ENCODE measurements at places on chromosomes 4 and X.
A peak's percentile ranks its signal among the peaks of the same experiment; 100 is the strongest.

GRCh38 chr4:8038719-8039251, 99.1 kb upstream of the AFAP1 start:
- no peak for DNase-seq

- DNase-seq = no peak
Measured at GRCh38 chr4:27006646-27007045, 146.0 kb downstream of the STIM2 start.

DNA sequence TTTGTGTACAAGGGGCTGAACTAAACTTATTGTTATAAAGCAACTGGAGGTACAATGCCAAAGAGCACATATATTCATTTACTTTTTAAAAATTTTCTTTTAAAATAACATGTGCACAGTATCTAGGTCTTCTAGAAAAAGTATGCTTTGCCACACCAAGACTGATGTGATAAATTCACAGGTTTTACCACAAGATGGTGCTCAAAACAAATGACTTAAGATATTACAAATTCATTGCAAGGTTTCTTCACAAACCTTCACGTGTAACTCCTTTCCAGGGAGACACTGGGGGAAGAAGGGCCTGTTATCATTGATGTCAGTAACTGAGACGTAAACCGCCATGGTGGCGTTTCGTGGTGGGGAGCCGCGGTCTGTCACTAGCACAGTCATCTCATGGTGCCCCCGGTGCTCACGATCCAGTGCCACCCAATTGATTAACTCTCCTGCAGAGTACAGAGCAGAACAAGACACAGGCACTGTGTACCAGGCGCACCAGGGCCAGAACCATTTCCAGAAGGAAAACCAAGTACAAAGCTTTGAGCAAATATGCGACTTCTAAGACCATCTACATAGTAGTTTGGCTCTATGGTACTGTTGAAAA, 162.2 kb downstream of the DCHS2 start:
- DNase-seq = no peak

DNA sequence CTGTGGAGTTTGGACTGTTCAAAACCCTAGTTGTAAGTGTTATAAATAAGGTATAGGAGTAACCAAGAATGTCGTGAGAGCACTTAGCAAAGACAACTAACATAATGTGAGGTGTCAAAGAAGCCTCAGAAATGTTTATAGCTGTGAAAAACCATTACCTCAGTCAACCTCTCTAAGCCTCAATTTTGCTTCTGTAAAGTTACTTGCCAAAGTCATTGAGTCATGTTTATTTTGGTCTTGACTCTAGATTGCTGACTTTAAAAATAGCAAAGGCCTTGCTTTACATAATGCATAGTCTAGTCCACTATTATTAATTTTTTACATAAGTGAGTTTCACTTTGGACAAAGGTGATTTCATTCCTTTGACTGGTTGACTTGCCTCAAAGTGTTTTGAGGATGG, 257.6 kb upstream of the CXXC4 start:
- no peak for DNase-seq

- DNase-seq = no peak
Measured at GRCh38 chr4:84264652-84265051, 234.4 kb downstream of the NKX6-1 start.

- no peak for DNase-seq
Measured at GRCh38 chrX:132958091-132958703, at the start of gene HS6ST2. HS6ST2 (minus strand) TSS chrX:132958629.

DNA sequence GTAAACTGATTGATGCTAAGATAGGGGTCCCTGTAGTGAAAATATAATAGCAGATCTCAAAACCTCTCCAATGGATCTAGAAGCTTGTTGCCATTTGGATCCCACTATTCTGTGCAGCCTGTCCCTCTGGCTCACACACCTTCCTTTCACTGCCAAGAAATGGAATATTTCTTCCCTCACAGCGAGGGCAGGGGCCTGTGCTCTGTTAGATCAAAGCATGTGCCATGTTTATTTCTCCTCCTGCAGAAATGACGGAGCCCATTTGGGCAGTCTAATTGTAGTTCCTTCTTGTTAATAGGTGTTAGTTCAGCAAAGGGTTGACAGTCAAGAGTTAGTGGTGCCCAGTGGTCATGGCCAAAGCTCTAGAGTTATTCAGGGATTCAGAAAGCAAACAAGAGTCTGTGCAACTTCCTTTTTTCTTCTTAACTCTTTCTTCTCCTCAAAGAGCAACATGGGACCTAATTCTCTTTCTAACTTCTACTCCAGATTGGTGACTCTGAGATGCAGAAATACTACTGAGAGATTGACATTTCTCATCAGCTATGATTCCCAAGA, 106.8 kb downstream of the STOX2 start:
- no peak for DNase-seq

- no peak for DNase-seq
Measured at GRCh38 chrX:25019707-25020390, 4.1 kb upstream of the ARX start.

DNA sequence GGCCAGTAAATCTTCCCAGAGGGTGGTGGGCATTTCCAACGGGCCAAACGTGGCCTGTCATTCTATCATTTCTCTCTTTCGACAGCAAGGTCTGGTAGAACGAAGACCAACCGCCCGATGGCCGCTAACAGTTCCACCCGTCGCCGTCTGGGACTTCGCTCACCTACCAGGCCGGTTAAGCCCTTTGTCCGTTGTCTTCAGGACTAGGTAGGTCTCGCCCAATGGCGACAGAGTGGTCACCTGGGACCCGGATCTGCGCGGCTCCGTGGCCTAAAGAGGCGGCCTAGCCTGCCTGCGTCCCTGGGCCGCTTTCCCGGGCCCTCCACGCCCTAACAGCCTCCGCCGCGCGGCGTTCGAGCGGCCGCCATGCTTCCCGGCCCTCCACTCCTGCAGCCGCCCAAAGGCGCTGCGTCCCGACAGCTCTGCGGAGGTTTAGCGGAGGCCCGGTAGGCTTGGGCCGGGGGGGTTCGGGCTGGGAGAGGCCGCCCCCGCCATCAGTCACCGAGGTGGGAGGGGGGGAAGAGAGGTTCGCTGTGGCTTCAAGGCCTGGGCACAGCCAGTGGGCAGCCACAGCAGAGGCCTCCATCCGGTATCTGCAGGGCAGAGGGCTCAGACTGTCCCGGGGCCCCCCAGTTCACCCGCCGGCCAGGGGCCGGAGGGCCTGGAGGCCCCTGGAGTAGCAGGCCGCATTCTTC, 194.0 kb upstream of the BRWD3 start:
- DNase-seq = no peak

DNA sequence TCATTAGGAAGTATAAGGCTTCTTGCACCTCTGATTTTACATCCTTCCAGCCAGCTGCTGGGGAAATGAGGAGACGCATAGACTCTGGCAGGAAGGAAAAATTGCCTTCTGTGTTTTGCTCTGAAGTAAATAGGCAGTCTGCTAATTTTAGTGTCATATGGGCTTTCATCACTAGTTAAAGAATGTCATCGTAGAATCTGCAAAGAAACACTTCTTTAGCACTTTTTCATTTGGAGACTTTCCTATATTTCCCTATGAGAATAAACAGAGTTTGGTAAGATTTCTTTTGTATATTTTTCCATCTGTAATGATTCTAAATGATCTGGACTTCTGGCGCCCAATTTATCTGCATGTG, 3.3 kb downstream of the ADGRL3 start:
- DNase-seq = no peak

DNA sequence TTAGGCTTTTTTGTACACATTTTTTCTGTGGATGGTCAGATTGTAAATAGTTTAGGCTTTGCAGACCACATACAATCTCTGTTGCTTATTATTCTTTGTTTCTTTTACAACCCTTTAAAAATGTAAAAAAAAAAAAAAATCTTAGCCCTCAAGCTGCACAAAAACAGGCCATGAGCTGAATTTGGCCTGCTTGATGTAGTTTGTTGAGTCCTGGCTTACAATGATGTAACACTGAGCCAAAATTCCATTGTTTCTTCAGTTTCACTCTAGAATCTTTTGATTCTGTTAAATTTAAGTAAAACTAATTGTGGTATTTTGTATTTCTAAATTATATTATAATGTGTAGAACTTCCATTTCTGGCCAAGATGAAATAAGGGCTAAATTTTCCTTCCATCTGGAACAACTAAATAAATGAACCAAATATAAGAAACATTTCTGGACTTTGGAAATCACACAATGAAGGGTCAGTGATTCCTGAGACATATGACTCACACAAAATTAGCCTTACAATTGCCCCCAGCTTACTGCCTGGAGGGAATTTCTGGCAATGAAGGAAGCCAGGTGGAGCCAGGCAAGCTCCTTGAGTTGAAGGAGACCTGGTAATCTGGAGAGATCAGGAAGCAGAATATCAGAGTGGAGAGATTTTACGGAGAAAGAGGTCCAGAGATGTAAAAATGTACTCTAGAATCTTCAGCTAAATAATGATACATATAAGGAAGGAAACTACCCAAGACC, 29.8 kb downstream of the IQCM start:
- no peak for DNase-seq

- DNase-seq = no peak
Measured at GRCh38 chr4:54737421-54737820, 79.7 kb downstream of the KIT start.

GRCh38 chrX:9534686-9535085, 69.8 kb downstream of the TBL1X start:
- DNase-seq = no peak

DNA sequence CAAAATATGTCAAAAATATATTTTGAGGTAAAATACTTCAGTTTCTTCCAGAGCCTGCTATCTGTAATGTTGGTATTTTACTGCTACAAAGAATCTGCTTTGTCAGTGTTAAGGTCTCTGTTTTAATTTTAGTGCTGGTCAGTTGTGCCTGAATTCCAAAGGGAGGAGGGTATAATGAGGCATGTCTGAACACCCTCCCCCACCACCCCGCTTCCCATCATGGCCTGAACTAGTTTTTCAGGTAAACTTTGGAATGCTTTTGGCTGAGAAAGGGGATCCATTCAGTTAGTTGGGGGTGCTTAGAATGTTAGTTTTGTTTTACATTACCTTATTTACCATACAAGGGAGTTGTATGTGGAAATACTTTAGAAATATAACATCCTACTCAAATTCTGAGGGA, 158.5 kb downstream of the MID1IP1 start:
- no peak for DNase-seq

DNA sequence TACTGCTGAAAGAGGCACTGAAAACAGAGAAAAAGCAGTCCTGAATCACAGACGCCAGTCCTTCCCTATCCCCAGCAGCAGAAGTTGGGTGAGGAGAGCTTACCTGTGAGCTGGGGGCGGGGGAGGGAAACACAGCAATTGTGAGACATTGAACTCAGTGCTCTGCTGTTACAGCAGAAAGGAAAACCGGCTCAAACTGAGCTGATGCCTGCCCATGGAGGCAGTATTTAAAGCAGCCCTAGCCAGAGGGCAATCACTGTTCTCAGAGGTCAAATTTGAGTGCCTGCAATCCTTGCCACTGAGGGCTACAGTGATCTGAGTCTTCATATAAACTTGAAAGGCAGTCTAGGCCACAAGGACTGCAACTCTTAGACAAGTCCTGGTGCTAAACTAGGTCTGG, 220.7 kb downstream of the GRXCR1 start:
- no peak for DNase-seq

GRCh38 chr4:98502031-98502430, 156.4 kb downstream of the TSPAN5 start:
- no peak for DNase-seq

GRCh38 chr4:172134521-172134920, 321.3 kb downstream of the GALNTL6 start:
- DNase-seq = no peak

DNA sequence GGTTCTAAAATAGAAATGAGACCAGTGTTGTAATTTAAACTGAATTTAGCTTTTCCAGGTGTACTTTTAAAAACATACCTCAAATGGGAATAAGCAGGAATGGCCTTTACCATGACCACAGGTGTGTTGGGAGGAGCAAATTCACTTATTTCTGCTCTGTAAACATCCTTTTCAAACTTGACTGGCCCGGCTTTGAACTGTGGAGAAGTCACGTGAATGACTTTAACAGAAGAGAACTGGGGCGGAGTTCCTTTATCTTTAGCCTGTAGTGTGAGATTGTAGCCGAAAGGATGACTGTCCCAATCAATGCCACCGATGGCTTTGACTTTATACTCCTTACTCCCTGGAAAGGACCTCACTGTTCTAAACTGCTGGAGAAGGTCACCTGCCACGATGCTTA, 15.1 kb downstream of the FAT1 start:
- DNase-seq = no peak

- DNase-seq = peak; percentile 91
Measured at GRCh38 chr4:1579901-1580691, 104.0 kb downstream of the FAM53A start.

GRCh38 chr4:6806924-6807626, 24.5 kb downstream of the KIAA0232 start:
- DNase-seq = no peak

GRCh38 chr4:110164856-110165255, 33.6 kb downstream of the ELOVL6 start:
- no peak for DNase-seq

DNA sequence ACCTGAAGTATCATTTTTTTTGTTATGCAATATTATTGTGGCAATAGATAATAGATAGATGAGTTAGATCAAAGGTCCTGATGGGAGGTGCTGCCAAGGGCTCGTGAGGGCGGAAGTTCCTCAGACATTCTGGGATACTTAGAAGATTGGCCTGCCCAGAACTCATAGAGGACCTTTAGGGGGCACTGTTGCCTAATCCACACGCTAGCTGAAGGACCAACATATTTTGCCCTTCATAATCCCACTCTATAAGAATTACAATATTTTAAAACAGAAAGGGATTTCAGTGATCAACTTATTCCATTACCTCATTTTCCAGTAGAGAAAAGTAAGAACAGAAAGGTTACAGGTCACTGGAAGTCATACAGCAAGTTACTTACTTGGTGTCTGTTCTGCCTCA, 22.9 kb upstream of the COX7B2 start:
- DNase-seq = no peak

DNA sequence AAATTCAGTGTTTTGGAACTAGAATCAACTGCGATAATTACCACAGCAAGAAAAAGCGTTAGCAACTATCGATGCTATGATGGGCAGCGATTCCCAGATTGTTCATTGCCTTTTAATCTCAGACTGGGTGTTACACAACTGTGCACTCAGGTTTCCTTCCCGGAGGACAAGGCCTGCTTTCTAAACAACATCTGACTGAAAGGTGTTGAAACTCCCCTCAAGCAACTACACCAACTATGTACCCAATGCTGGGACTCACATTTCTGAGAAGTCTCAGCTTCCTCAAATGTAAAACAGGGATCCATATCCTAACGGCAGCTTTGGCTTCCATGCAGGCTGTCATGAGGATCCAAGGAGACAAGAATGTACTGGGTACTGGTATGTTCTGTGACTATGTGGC, 8.2 kb downstream of the GABRE start:
- no peak for DNase-seq

- DNase-seq = no peak
Measured at GRCh38 chrX:15359701-15360100, 24.4 kb upstream of the PIGA start.

All from RWPE2 (cell line).